ENCODE measurements at places on chromosomes 3 and 15.

DNA sequence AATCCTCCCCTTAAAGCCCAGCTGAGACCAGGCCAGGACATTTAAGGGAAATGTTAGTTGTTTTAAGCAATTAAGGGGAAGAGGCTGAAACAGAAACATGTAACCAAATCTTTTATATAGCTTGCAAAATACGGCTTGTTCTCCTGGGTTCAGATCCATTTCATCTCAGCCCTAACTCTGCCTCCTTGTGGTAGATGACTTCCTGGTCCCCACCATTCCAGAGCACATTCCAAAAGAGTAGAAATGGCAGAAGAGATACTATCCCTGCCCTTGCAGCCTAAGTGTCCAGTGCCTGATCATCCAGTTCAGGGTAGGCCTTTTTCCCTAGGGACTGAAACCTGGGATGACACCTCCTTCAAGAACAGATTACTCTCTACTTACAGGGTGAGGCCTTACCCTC is 266.2 kb upstream of the VEPH1 start:
- DNase-seq: no peak

DNA sequence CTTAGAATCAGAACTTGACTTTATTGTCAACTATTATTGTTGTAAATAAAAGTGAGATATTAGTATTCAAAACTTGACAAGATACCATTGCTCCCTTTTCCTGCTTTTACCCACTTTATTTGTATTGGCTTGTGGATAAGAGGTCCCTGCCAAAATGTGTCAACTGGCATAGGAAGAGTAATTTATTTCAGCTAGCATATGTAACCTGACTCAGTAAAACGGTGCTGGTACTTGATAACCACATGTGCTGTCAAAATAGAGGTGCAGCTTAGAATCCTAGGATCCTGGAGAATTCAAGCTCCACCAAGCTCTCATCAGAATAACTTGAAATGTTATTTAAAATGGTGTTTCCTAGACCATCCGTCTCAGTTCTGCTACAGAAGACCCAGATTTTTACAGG is 90.2 kb upstream of the TGFBR2 start:
- DNase-seq: no peak

- no peak for DNase-seq
Measured at GRCh38 chr3:155102329-155102728, 22.2 kb downstream of the MME start.

- DNase-seq: no peak
Measured at GRCh38 chr3:180633722-180634121, 31.8 kb downstream of the TTC14 start.

- DNase-seq: no peak
Measured at GRCh38 chr3:176850498-176850897, 346.8 kb downstream of the TBL1XR1 start.

DNA sequence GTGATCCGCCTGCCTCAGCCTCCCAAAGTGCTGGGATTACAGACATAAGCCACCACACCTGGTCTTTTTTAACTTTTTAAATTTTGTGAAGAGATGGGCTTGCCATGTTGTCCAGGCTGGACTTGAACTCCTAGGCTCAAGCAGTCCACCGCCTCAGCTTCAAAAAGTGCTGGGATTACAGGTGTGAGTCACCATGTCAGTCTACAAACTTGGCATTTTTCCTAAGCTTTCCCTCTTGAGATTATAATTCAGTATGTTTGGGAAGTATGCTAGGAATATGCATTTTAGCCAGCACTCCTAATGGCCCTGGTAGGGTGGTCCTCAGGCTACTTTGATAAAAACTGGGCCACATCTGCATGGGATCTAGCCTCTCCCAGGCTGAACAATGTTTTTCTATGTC is 4.4 kb downstream of the WDR73 start:
- DNase-seq: no peak

GRCh38 chr15:32936283-32936918 is 218.6 kb downstream of the GREM1 start:
- no peak for DNase-seq

DNA sequence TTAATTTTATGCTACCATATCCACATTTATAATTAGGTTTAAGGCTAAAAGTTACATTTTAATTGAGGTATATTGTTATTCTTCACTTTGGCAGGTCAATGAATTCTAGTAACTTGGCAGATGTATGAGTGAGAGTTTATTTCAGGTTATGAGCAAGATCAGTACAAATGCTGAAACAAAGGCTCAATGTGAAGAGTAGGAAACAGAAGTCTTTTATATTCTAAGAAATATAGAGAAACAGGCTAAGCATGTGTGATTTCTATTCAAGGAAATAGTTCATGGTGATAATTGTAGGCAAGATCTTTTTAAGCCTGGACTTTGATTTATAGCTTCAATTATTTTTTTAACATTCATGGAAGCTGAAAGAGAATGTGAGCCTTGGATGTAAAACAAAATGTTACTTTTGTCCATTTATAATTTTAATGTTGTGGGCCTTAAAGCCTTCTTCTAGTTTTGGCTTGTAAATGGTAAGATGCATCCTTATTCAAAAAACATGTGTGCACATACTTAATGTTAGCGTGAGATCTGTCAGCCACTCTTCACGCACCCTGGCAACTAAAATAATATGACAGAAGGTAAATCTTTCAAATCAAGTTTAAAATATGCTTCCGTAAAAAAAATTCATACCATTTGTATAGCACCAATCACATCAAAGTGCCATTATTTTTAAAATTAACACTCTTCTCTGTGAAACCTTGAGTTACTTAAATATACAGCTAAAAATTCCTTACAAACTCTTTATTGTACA is 22.8 kb upstream of the OSTN start:
- DNase-seq: no peak

GRCh38 chr3:17655743-17656142 is 86.7 kb downstream of the TBC1D5 start:
- no peak for DNase-seq

DNA sequence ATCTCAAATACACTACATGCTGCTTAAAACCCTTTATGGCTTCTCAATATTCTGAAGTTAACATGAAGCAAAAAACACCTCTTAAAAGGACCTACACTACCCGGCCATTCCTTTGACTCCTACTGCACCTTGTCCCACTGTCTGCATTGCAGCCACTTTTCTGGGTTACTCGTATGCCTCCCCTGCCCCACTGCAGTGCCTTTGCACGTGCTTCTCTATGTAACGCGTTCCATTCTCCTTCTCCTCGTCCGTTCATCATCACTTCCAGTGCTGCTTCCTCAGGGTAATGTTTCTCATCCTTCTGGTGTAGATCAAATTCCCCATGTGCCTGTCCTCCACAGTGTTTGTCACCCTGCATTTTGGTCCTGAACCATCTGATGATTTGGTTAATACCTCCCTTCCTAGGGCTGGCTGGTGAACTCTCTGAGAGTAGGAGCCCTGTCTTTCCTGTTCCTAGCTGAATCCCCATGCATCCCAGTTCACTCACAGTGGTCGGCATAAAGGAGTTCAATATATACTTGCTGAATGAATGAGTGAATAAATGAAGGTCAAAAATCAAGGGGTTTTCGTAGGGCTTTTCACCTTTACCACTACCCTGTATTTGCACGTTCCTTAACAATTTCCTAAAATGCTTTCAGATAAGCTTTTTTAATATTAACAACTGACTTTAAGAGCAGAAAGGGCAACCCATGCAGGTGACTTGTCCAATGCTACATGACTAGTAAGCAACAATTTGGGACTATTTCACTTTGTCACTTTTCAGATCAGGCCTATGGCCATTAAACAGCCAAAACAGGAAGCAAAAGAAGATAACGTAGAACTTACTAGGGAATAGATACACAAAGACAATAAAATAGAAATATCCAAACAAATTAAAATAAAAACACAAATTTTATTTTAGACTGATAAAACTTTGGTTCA is 2.4 kb upstream of the STT3B start:
- no peak for DNase-seq

- DNase-seq: no peak
Measured at GRCh38 chr15:68470049-68470742, 38.2 kb upstream of the ITGA11 start.

DNA sequence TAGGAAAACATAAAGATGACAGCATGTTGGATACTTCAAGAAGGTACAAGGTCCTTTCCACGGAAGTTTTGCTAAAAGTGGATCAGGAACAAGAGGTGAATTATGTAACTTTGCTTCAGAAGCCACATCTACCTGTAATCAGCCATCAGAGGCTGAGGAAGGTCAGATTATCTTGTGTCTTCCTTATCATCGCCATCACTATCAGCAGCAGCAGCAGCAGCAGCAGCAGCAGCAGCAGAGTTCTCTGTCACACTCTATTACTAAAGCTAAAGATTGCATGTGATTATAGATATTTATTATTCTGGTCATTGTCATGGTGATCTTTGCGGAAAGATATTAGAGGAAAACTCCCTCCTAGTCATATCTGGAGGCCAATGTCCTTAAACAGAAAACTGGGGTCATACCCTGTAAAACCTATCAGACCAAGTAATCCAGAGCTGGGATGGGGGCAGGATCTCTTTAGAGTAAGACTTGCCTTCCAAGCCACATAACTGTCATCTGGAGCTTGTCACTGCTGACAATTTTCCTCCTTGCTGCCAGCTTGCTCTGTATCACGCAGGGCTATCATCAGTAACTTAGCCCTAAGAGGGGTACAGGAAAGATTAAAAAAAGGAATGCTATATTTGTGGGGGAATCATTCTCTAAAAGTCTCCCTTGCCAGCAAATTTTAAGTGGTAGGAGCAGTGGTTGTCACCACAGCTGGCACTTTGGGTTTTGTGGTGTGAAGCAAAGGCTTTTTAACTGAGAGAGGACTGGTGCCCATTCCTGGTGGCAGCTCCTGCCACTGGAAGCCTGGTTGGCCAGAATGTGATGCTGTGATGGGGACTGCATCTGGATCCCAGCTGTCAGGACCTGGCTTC is 130.9 kb upstream of the RASGRP1 start:
- DNase-seq: no peak

GRCh38 chr3:60826511-60826910 is 424.7 kb downstream of the FHIT start:
- DNase-seq: no peak

DNA sequence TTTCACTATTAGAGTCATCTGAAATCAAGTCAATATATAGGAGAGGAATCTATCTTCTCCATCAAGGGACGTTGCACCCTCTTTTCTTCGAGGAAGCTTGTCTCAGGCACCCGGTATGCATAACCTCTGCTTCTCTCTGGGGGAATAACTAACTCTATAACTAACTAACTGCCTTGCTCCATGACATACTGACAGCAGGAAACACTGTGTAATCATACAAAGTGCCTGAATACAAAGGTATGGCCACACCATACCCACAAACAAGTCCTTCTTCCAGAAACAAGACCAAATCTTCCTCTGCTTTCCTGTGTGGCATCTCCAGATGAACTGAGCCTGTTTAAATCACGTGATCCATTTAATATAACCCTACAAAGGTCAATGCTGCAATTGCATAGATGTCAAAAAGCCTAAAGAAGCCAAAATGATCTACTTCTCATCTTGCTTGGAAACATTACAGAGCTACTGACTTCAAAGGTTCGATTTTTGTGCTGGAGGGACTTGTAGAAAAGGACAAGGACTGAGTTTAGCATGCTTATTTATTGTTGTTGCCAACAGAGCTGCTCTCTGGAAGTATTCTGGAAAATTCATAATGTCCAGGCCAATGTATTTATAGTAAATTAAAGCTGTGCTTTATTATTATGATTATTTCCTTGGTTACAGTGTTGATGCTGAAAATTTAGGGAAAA is 380.5 kb downstream of the FOXP1 start:
- DNase-seq: no peak

DNA sequence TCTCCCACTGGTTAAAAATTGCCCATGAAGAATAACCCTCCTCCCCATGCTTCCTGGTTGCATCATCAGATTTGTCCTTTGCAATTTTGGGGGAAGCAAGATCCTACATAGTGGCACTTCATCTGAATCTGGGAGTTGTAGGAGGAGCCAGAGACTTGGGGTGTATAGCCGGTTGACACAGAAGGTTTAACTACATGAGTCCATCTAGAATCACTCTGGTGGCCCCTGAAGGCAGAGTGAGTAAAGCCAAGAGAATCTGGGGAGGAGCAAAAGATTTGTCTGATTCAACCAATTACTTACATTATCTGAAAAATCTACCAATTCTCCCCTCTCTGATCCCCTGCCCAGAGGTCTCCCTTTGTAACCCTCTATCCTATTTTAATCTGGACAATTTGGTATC is 50.1 kb downstream of the SYN2 start:
- no peak for DNase-seq

DNA sequence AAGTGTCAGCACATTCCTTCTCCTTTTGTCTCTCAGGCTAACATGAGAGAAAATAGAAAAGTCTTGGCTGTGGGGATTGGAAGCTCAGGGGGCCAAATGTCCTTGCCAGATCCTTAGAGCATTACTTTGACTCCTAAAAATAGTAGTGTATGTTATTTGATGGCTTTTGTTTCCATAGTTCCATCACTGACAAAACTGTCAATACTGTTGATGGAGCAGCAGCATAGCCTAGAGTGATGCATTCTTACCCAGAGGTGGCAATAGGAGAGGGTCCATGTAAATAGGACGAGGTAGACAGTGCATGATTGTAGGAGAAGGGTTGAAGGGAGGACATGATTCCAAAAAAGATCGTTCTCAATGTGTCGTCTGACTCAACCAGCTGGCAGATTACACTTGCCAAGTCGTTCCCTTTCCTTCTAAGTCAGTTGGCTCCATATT is 282.7 kb upstream of the TPRG1 start:
- no peak for DNase-seq

DNA sequence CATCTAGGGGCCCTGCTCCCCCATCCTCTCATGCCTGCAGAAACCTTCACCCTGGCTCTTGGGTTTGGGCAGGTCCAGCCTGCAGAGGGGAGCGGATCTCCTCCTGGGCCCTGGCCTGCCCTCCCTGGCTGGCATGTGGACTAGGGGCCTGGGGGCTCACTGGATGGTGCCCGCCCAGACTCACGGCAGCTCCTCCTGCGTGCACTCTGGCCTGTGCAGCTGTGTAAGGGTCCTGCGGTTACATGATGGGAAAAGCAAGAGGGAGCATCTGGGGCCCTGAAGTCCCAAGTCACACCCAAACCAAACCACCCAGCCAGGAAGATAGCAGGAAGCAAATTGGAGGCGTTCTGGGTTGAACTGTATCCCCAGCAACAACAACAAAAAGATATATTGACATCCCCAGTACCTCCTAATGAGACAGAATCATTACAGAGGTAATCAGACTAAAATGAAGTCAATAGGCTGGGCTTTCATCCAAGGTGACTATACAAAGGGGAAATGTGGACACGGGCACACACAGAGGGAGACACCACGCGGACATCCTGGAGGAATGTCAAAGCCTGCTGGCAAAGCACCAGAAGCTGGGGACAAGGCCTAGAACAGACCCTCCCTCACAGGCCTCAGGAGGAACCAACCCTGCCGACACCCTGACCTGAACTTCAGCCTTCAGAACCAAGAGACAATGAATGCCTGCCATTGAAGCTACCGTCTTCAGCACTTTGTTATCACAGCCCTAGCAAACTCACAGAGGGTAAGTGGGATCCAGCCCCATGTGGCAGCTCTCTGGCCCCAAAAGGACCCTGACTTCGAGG is 10.4 kb upstream of the CLK3 start:
- no peak for DNase-seq

- DNase-seq: no peak
Measured at GRCh38 chr3:148829926-148830325, 2.3 kb downstream of the CPB1 start.

GRCh38 chr15:47496343-47497185 is 220.7 kb upstream of the SEMA6D start:
- no peak for DNase-seq

Measured in GM19239 (cell line).